Dermis microvascular lymphatic vessel endothelial cell (primary cell): ENCODE measurements at places on chromosomes 4 and X. TPM values are rescaled to one million over a fixed set of nuclear protein-coding genes. Genes with fewer than 3 reads are reported as not detected.
A peak's percentile ranks its signal among the peaks of the same experiment; 100 is the strongest.

The RGN gene
- 0.26 and 0.51 TPM in 2 replicates for total RNA-seq

The TLR1 gene
- 5.3 and 6.1 TPM in 2 replicates for total RNA-seq

The AMTN gene
- total RNA-seq = not detected in 2 replicates

GRCh38 chrX:153573984-153574383 lies 25.0 kb downstream of the CCNQ start:
- no peak for DNase-seq

The TRIM61 gene
- total RNA-seq = not detected in 2 replicates

DNA sequence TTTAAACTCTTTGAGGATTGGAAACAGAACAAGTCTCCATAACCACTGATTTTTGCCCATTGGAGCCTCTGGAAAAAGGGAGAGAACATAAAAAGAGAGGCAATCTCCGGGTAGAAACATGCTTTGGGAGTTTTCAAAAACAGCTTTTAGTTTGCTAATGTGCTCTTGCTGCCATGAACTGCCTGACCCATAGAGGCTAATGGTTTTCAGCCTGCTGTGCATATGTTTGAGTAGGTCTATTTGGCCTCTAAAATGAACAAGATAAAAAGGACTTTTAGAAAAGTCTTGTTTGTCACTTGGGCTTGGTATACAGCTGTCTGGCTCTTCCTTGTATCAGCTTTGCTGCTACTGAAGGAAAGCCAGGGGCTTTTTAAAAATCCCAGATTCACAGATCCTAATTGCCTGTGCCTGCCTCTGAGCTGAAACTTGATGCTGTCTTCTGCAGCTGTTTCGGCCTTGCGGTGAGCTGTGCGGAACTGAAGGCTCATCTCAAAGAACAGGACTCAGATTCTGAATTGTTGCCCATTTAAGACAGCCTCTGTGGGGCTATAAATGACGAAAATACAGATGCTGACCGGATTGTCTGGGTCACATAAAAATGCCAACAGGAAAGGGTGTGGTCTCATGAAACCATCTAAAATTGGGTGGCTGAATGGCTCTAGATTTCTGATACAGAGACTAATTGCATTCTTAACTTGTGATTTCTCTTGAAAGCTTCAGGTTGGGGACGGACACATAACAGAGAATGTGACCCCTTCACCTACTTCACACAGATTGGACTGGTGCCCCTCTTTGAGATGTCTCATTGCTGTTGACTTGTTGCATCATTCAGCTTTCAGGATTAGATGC lies 18.4 kb upstream of the ZNF41 start:
- no peak for DNase-seq

DNA sequence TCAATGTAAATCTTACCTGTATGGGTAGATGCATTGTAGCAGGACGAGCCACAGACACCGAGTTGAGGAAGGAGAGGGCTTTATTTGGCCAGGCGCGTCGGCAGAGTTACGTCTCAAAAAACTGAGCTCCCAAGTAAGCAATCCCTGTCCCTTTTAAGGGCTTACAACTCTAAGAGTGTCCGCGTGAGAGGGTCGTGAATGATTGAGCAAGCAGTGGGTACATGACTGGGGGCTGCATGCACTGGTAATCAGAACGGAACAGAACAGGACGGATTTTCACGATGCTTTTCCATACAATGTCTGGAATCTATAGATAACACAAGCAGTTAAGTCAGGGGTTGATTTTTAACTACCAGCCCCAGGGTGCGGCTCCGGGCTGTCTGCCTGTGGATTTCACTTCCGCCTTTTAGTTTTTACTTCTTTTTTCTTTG lies 524.9 kb upstream of the HTR2C start:
- DNase-seq = no peak

GRCh38 chr4:135144498-135144897 lies 942.9 kb upstream of the PABPC4L start:
- DNase-seq = no peak

DNA sequence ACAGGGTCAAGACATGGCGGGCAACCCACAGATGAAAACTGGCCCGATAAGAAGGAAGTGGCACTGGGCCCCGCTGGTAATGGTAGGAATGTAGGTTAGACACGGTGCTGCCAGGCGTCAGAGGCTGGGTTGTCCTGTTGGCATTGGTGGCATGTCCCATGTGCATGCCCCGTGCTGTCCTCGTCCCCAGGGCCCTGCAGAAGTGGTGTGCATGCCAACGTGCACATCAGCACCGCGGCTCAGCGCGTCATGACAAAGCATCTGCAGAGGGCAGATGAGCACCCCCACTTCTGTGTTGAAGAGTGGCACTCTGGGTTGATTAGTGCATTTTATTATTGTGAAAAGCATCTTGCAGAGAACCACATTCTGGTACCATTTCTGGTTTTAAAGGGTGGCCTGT lies 35.6 kb downstream of the NELFA start:
- no peak for DNase-seq

DNA sequence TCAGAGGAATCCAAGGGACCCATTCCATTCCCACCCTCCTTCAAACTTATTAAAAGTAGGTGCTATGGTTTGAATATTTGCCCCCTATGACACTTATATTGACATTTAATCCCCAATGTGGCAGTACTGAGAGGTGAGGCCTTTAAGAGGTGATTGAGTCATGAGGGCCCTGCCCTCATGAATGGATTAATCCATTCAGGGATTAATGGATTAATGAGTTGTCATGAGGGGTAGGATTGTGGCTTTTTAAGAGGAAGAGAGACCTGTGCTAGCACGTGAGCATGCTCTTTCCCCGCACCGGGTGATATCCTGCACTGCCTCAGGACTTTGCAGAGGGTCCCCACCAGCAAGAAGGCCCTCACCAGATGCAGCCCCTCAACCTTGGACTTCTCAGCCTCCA lies 50.1 kb downstream of the IRF2 start:
- no peak for DNase-seq

GRCh38 chr4:13478707-13479106 lies 5.4 kb downstream of the RAB28 start:
- no peak for DNase-seq

DNA sequence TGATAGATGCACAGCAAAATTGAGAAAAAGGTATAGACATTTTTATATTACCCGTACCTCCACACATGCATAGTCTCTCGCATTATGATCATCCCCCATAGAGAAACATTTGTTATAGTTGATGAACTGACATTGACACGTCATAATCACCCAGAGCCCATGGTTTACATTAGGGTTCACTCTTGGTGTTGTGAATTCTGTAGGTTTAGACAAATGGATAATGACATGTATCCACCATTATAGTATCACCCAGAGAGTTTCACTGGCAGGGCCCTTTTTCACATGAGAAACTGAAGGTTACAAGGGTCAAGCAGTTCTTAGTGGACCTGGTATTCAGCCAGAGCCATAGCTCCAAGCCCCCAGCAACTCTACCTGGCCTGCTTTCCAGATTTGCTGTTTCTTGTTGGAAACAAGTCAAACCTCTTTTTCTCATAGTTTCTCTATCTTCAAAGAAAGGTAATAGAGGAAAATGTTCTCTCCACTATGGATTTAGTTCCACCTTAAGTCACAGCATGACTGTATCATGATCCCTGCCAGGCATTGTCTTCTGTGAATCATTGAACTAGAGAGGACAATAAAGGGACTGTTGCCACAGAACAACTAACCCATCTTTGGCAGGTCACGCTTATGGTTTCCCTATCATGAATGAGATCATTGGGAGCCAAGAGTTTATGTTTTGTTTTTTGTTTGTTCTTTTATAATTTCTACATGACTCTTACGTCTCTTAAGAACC lies 64.0 kb downstream of the HHIP start:
- DNase-seq = peak; percentile 93

DNA sequence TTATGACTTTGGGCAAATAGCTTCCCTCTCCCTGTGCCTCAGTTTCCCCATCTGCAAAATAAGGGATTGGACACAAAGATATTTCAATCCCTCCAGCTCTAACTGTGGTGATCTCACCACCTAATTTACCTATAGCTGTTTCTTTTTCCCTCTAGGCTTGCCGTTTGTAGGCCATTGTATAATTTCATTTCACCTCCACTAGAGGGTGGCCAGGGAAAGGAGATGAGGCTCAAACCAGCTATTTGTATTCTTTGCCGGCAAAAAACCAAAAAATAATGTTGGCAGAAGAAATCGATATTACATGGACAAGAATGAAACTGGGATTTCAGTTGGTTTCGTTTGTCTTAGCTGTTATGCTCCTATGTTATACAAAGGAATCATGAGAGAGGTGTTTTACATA lies 36.1 kb upstream of the DOCK11 start:
- peak; percentile 21 for DNase-seq

The EFHC2 gene
- not detected in 2 replicates for total RNA-seq

The L1CAM gene
- 0.13 TPM in 2 replicates for total RNA-seq

GRCh38 chr4:134560728-134561127 lies 359.1 kb upstream of the PABPC4L start:
- DNase-seq = no peak

The PCYT1B gene
- total RNA-seq = under 0.01 TPM in 1 of 2 replicates, not detected in the other

The SAT1 gene
- total RNA-seq = 211 and 283 TPM in 2 replicates

The C4orf50 gene
- under 0.01 TPM in 2 replicates for total RNA-seq

The CYP2U1 gene
- 4.0 and 6.2 TPM in 2 replicates for total RNA-seq

The TMEM33 gene
- 36.5 and 49.9 TPM in 2 replicates for total RNA-seq

GRCh38 chr4:111066447-111066846 lies 443.6 kb upstream of the PITX2 start:
- no peak for DNase-seq

- DNase-seq = no peak
Measured at GRCh38 chr4:147863808-147864472, 132.1 kb downstream of the ARHGAP10 start.

DNA sequence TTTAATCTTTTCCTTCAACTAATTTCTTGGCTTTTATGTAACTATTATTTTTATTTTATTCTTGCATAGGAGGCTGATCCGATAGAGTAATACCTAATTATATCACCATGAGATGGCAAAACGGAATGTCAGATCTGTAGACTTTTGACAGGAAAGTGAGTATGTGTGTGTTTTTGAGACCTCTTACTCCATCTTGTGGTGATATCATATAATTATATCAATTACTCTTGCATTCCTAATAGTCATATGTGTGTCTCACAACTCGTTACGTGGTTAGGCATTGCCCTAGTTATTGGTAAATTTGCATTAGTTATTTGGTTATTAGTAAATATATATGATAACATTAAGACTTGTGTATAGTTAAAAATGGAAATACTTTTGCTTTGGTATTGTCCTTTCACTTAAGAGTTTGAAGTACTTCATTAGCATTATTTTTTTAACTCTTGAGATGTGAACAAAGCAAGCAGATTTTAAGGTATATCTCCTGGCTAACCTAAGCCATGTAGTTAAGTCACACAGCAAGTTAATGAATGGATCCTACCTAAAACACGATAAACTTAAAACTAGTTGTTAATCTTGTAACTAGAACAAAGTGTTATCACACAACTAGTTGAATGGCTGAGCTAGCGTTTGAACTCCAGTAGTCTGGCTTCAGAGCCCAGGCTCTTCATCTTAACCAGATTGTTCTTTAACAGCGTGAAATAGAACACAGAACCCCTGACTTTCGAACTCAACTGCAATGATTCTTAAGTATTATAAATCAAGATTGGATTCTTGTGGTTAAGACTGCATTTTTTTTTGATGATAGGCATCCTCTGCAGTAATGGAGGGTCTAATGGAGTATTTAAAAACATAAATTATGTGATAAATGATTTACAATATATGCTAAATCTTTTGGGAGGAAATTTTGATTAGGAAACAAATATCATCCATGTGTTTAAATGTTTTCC lies 67.1 kb downstream of the PGRMC2 start:
- DNase-seq = peak; percentile 54

- DNase-seq = peak; percentile 24
Measured at GRCh38 chr4:106019771-106020170, 124.5 kb downstream of the NPNT start.

- no peak for DNase-seq
Measured at GRCh38 chr4:4637710-4638109, 95.9 kb upstream of the STX18 start.

- DNase-seq = no peak
Measured at GRCh38 chr4:141099326-141099725, 33.9 kb downstream of the RNF150 start.

- DNase-seq = no peak
Measured at GRCh38 chrX:7711167-7711566, 131.8 kb upstream of the VCX start.

- peak; percentile 42 for DNase-seq
Measured at GRCh38 chr4:18366892-18367291, 345.3 kb upstream of the LCORL start.

GRCh38 chrX:71147496-71148277 lies 3.0 kb downstream of the NLGN3 start:
- DNase-seq = no peak

The HTR2C gene
- total RNA-seq = not detected in 2 replicates

GRCh38 chr4:82560853-82561785 lies 669 bp downstream of the TMEM150C start:
- no peak for DNase-seq

GRCh38 chr4:13970349-13970748 lies 342.8 kb upstream of the BOD1L1 start:
- no peak for DNase-seq

DNA sequence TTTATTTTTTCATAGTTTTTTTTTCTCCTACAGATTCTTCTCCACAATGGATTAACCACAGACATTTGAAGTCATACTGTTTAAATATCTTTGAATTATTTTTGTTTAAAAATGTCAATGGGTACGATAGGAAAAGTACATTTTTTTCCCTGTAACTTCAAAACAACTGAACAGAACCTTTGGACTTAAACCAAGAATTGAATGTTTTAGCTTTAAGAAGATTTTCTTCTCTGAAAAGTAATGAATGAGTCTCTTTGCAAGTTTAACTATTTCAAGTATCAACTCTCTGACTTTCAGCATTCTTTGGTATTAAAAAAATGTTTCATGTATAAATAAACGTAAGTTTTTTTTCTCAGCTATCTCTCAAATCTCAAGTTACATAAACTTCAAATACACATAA lies 364.3 kb downstream of the FBXO8 start:
- DNase-seq = no peak

The PROM1 gene
- under 0.01 TPM in 2 replicates for total RNA-seq

The FAM236B gene
- not detected in 2 replicates for total RNA-seq

The PRR27 gene
- total RNA-seq = not detected in 2 replicates

The ARX gene
- not detected in 2 replicates for total RNA-seq

The SOX3 gene
- not detected in 2 replicates for total RNA-seq

GRCh38 chr4:54276641-54277430 lies 47.7 kb downstream of the PDGFRA start:
- peak; percentile 69 for DNase-seq

The POU4F2 gene
- not detected in 2 replicates for total RNA-seq

GRCh38 chr4:92488496-92488895 lies 184.7 kb downstream of the GRID2 start:
- DNase-seq = no peak

DNA sequence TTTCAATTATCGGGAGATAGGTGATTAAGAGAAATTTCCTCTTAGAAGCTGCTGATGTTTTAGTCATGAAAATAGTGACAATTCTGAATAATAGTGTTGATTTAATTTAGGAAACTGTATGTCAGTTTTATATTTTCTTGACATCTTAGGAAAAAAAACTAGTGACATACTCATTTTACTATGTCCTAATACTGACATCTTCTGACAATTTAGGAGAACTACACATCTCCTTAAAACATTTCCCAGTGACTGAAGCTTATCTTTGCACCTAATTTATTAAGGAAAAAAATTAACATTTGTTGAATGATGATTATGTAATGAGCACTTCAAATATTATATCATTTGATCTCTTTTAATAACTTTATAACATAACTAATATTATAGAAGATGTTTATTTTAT lies 42.0 kb upstream of the RBMXL3 start:
- peak; percentile 9 for DNase-seq

The DCX gene
- total RNA-seq = not detected in 2 replicates

The SLC26A1 gene
- 0.13 TPM in 2 replicates for total RNA-seq

The POLR2B gene
- 70.9 and 83.7 TPM in 2 replicates for total RNA-seq
